Naive thymus-derived CD8-positive, alpha-beta T cell (primary cell): ENCODE measurements at places on chromosomes 2 and 18.

DNA sequence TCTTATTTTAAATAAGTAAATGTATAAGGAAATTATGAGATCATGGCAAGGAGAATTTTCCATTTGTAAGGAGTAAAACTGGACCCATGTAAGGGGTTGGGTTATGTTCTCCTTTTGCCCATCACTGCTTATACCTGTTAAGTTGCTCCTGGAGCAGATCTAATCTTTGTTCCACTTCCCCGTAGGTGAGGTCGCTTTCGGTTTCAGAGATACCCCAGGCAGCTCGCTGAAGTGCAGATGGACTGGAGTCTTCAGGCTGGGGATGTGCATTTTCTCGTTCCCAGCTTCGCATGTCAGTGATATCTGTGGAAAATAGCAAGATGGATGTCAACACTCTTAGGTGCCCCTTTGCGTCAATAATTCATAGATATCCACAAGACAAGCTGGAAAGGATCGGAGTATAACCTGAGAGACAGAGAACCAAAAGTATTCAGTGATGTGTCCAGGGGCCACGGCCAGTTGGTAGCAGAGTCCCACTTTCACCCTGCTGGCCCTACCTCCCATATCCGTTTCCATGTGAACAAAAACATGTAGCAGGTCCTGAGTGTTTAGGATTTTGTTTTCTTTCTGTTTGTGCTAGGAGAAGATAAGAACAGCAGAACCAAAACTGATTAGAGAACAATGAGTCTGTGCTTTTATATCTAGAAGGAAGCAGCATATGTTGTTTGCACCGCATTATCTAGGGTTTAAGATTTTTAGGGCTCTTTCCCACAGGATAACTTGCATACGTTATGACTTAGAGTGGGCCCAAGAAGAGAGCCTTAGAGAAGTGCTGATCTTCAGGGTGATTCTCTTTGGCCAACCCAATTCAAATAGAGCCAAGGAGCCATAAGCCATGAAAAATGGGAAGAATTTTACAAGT is 36.0 kb downstream of the GCA start:
- DNase-seq = no peak

- DNase-seq = no peak
Measured at GRCh38 chr18:60502591-60502990, 130.0 kb upstream of the MC4R start.

DNA sequence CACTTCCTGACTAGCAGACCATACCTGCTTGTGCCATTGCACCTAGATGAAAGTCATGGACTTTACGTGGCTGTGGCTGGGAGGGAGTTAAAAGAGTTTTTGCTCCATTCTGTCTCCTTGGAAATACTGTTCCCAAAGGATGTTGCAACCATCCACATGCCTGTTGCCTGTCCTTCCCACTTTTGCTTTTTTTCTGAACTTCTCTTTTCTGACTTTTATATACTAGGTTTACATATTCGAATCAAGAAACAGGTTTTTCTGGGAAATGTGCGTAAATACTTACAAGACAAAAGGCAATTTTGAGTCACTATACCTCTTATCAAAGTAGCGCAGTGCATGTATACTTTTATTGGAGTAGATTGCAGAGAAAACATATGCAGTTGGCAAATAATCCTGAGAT is 244.8 kb downstream of the PRKCE start:
- no peak for DNase-seq

- DNase-seq = no peak
Measured at GRCh38 chr2:100992262-100992661, 9.8 kb upstream of the RPL31 start.

DNA sequence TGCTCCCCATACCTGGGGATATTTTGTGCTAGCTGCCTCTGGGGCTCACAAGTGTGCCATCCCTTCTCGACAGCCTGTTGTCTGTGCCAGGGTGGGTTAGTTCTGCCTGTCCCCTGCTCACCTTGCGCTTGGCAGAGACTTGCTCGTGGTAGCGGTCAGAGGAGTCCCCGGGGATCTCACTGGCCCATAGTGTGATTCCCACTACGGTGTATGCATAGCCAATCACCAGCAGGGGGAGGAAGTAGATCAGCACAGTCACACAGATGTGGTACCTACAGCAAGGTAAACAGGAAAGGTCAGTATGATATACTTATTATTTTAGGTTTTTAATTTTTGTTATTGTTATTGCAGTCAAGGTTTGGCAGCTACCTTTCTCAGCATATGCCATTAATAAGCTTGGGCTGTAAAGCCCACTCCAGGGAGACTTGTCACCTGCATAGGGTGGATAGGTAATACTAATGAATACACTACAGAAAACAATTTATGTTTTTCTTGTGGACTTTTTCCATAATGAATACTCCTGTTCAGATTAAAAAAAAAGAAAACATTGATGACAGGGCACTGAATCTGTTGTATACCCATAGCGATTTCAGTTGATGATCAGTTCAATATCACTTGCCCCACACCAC is 95.2 kb downstream of the POLE4 start:
- peak; percentile 3 for DNase-seq

DNA sequence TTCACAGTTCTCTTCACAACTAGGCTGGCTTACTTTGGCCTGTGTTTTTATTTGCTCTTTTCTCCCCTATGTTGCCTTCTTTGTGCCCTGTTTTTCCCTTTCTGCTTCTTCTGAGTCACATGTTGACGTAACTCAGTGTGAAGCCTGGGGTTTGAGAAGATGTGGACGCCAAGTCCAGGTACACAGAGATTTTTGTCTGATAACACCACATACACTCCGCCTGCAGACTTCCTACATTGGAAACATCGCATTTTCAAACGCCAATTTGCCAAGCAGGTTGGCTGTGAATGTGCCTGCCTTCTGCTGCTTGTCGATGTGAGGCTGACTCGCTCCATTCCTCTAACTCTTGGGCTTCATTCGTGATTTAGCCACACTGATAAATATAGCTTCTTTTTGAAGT is 62.6 kb upstream of the FN1 start:
- DNase-seq = no peak

- DNase-seq = no peak
Measured at GRCh38 chr2:35989503-35989902, 366.1 kb upstream of the CRIM1 start.

DNA sequence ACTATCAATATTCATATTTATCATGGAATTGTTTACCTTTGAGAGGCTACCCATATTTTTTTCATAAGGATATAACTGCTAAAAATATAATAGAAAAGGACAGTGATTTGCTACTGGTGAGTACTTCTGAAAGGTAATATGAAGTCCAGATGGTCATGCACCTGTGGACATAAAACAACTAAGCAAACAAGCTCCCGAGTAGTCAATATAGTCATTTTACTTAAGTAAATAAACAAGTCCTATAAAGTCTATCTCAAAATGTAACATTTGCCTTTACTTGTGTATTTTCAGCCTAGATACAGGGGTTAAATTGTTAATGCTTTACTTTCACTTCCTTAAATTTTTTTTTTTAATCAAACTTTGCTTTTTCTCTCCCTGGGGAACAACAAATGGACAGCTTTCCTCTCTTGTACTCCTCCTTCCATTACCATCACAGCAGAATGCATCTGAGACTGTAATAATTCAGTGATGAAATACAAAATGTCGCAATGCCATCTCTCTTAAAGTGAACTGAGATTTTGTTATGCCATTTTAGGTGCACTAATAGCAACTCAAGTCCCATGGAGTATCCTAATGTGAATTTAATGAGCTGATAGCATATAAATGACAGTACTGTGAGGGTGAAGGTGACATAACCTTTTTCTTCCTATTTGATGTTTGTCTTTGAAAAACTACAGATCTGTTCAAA is 1325.4 kb upstream of the ZEB2 start:
- DNase-seq = no peak

GRCh38 chr2:25044011-25044410 is 2.1 kb downstream of the EFR3B start:
- DNase-seq = no peak

- no peak for DNase-seq
Measured at GRCh38 chr2:97868986-97869721, 126.6 kb downstream of the TMEM131 start.
